ENCODE measurements at places on chromosomes 12 and 14. TPM values are rescaled to one million over a fixed set of nuclear protein-coding genes. Genes with fewer than 3 reads are reported as not detected.

Gene ENDOU
- total RNA-seq, result not detected

Gene SLC25A21
- total RNA-seq, result 2.1 TPM

Gene SLCO1B1
- total RNA-seq, result not detected

Gene KRT80
- 19.4 TPM for total RNA-seq

Gene FOS
- 9.2 TPM for total RNA-seq
